ENCODE measurements at places on chromosomes 5 and 9.

DNA sequence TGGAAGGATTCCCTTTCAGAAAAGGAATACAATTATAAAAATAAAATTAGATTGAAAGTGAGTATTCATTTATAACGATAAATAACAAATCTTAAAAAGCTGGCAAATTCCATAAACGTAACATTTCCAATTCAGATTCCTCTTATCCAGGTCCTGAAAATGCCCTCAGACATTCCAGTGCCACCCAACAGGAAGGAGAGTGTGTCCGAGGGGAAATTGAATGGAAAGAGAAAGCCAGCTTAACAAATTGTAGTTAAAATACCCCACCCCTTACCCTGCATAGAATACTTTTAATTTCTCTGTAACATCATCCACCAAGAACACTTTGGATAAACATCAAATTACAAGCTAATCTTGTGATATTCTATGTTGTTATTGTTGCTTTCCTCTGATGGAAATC lies 72.0 kb downstream of the ARHGEF28 start:
- DNase-seq: no peak

GRCh38 chr5:62082370-62082801 lies 223.6 kb upstream of the KIF2A start:
- no peak for DNase-seq

GRCh38 chr9:6014670-6015270 lies 654 bp downstream of the RANBP6 start:
- DNase-seq: no peak

GRCh38 chr9:137034709-137035506 lies 3.0 kb upstream of the FUT7 start:
- peak; percentile 81 for DNase-seq

DNA sequence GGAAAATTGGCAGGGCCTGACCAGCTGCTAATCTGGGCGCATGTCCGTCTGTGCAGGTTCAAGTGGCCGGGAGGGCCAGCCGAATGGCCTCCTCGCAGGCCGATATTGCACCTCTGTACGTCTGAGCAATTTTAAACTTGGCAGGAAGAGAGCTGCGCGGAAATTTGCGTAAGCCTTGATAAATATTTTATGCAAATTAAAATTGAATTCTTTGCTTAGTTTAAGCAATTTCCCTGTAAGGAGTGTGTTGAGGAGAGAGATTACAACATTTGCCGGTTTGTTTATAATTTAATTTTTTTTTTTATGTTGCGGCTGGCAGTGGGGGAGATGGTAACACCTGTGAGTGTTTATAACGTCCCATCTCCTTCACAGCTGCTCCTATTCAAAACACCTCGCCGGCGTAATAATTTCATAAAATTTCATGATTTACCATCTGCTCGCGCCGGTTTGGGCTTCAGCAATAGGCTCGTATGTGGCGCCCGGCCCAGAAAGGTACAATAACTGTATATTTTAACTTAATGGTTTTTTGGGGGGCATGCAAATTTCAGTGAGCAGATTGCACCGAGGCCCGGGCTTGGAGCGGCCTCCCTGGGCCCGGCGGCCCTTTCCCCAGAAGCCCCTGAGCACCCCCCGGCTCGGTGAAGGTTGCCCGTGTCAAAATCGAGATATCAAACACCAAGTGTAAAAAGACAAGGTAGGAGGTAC lies 269.4 kb upstream of the MVB12B start:
- no peak for DNase-seq

DNA sequence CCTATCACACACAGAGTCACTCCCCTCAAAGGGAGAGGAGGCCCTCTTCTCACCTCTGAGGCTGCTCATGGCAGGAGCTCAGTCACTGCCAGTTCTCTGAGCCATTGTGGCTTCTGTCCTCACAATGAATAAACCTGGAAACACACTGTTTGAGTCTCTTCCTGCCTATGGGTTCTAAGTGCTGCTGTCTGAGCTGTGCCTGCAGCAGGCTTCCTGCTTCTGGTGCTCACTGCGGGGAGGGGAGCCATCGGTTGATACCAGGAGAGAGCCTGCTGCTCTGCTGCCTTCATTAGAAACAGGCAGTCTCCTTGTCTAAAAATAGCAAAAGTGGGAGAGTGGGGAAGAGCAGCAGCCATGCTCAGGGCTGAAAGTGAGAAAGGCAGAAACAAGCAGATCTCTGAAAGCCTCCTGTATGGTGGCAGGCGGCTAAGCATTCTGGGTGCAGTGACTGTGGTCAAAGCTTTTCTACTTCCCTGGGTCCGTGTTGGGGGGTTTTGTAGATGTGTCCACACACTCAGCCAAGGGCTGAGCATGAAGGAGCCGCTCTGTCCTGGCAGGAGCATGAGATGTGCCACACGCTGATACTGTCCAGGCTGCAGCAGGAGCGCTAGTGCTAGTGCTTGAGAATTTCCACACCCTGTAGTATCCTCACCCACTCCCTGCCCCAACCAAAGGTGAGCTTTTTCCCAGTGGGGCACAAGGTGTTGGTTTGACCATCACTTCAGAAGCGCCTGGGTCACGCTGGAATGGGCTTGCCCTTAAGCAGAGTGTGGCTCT lies 34.2 kb downstream of the PRKACG start:
- no peak for DNase-seq

DNA sequence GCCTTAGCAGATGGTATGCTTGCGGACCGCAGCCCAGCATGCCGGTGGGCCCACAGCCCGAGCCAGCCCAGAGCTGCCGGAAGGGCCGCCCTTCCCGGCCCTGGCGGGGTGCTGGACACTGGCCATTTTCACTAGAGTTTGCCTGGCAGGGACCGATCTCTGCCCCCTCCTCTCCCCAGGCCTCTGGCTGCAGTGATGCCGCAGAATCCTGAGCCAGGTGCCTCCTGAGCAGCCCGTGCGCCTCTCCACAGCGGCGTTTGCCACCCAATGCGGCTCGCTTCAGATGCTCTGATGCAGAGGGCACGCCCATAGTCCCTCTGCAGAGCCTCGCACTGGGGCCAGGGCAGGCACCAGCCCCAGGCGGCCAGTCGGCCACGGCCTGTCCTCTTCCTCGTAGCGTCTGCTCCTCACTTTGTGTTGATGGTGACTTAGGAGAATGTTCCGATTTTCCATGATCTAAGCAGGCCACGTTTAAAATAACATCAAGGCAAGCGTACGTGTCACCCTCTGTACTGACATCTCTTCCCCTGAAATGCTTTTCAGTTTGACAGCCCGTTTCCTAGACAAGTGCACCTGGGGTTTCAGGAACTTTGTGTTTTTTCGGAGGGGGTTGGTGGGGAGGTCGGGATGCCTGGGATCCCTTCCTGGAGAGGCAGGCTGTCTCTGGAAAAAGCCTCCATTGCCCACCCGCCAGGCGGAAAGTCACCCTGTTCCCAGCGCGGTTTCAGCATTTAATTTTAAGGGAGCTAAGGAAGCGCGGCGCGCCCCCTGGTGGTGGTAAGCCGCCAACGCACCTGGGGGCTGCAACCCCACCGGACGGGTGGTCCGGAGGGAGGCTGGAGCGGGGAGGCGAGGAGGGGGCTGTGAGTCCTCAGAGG lies 29.8 kb upstream of the HMCN2 start:
- peak; percentile 61 for DNase-seq

DNA sequence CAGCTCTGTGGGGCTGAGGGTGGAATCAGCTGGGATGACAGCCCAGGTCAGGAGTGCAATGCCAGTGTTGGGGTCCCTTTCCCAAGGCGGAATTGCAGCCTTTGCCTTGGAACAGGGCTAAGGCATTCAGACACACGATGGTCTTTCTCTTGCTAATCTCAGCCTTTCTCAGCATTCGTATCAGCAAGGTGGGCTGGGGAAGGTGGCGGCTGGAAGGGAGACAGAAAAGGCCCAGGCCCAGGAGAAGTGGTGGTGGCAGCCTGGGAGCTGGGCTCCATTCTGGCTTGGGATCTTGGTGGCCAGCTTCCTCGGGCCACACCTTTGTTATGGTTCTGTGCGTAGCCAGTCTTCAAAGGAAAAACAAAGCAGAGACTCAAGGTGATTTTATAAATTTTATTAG lies 1.1 kb upstream of the ARHGEF28 start:
- DNase-seq: no peak

GRCh38 chr5:161311146-161311708 lies 235.3 kb downstream of the GABRB2 start:
- no peak for DNase-seq

DNA sequence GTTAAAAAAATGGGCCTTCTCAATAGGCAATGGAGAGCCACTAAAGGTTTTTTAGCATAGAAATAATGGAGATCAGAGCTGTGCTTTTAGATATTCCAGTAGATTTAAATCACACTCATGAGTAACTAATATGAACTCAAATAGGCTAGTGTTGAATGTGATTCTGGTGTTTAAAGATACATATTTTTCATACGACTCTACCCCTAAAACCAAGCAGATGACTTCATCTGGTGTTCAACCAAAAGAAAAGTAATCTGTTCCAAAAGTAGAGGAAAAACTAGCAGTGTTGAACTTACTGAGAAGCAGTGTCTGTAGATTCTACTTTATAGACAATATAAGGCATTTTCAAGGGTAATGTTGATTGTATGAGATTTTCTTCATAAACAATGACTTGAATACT lies 138.1 kb downstream of the TSSK1B start:
- DNase-seq: no peak

GRCh38 chr5:133357758-133358157 lies 254.6 kb downstream of the FSTL4 start:
- DNase-seq: no peak

GRCh38 chr9:123422635-123423310 lies 66.8 kb downstream of the CRB2 start:
- no peak for DNase-seq

DNA sequence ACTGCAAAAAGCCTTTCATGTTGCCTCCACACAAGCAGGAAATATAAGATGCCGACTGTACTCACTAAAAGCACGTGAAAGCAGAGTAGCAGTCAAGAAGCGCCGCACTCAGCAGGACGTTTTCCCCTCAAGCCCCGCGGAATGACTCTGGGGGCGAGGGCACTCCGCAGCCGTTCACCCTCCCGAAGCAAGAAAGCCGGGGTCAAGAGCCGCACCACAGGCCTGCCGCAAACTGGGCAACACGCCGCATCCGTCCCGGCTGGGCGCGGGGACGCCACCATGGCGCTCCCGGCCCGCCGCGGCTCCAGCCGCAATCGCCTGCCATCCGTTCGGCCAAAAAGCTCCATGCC lies 364 bp downstream of the RPS6 start:
- DNase-seq: no peak

- no peak for DNase-seq
Observed at GRCh38 chr5:54577528-54577927, 60.0 kb downstream of the SNX18 start.

- DNase-seq: no peak
Observed at GRCh38 chr9:22173908-22174307, 164.8 kb upstream of the CDKN2B start.

DNA sequence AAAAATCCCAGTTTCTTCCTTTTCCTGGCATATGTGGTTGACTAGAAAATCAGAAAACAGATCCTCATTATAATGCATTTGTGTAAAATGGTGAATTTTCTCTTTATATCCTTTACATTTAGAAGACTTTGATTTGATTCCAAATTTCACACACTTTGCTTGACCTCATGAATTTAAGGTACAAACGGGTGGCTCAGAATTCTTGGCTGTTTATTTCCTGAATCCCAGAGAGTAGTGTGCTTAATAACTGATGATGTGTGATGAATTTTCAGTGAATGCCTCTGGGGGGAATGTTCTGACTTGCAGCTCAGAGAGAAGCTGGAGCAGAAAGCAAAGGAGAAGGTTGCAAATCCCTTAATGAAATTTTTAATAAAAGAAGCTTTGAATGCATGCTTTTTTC lies 126.8 kb downstream of the SPATA31D1 start:
- no peak for DNase-seq

GRCh38 chr5:172722327-172722815 lies 48.6 kb downstream of the DUSP1 start:
- no peak for DNase-seq

DNA sequence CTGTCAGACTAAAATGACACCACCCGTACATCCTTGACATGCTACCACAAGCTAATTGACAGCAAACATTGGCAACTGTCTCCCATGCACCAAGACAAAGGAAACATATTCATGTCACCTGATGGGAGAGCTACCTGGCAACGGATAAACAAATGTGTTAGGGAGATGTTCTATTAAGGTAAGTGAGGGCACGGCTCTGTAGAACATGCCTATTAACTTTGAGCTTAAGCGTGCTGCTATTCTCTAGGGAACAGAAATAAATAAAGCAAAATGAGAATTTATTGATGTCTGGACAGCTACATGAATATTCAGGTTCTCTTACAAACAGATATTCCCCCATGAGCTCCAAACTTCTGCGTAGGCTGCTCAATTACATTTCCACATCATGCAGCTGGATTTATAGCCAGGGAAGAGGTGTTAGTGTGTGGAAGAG lies 361.4 kb upstream of the RFX3 start:
- no peak for DNase-seq
